ENCODE measurements at places on chromosomes 4 and X. TPM values are rescaled to one million over a fixed set of nuclear protein-coding genes. Genes with fewer than 3 reads are reported as not detected.

DNA sequence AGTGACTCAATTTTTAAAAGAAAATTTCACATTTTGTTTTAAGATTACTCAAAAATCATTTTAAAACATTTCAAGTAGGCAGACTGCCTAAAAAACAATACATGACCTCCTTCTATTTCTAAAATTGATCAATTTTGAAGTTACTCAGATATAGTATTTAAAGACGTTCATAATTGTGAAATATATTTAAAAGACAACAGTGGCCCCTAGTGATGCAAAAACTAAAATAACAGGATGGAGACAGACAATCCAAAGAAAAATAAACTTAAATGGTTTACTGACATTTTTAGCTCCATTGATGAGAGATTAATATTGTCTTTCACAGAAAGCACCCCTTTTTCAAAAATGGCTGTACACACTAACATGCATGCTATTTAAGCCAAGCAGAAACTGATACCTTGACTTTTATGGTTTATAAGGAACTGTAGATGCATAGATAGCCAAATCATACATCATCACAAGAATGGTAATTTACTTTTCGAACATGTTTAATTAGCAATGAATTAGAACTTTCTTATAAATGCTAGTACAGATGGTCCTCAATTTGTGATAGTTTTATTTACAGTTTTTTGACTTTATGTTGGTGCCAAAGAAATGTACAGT is 69.8 kb upstream of the FAT4 start:
- DNase-seq = no peak

The MEPE gene
- total RNA-seq = not detected

The HTR2C gene
- total RNA-seq = not detected

DNA sequence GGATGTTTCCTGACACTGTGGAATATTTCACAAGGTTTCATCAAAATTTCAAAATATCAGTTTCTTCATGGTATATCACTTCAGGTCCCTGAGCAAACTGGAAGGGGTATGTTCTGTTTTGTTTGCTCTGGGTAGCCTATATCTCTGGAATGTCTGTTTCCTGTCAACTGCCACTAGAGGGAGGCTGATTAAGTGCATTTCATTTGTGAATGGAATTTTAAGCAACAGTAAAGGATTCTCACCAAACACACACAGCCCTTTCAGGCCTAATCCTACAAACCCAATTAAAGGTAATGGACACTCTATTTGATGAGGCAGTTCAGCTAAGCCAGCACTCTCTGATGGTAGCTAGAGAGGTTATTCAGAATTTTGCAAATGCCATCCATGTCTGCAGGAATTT is 307.1 kb downstream of the TEX13A start:
- DNase-seq = no peak

All from activated B cell treated with CpG ODN at 0.5 μM for 24 hours (primary cell).